ENCODE measurements at places on chromosomes 2 and 18.

DNA sequence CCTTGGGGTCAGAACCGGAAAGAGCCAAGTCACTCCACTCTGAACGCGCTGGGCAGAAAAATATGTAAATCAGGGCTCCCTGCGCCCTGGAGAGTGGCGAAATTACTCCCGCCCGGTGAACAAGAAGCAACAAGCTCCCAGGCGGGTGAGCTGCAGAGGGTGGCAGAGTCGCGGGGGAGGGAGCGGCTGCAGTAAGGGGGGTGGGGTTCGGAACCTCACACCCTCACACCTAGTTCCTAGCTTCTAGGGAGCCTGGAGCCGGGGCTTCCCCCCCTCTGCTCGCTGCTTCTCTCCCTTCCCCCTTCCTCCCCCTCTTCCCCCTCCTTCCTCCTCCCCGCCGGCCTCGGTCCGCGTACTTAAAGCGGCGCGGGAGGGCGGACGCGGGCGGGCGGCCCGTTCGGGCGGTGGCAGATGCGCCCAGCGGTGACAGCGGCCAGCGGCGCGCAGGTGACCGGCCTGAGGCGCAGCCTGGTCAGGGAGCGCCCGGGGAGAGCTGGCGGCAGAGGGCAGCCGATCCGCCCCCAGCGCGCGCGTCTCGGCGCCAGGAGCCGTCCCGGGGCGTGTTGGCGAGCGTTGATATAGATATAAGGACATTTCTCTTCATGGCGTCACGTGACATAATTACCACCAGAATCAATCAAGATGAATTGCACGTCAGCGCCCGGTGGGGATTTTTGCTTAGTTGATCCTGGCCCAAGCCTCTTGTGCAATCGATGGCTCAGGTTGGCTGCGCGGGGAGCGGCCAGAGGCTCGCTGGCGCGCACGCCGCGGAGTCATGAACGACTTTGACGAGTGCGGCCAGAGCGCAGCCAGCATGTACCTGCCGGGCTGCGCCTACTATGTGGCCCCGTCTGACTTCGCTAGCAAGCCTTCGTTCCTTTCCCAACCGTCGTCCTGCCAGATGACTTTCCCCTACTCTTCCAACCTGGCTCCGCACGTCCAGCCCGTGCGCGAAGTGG, at the start of gene HOXD11:
Gene HOXD11 (plus strand): TSS at position 700 of the 959 bp plus-strand sequence. CDS start 76 bp downstream, at position 776.
- DNase-seq, result peak; percentile 90

DNA sequence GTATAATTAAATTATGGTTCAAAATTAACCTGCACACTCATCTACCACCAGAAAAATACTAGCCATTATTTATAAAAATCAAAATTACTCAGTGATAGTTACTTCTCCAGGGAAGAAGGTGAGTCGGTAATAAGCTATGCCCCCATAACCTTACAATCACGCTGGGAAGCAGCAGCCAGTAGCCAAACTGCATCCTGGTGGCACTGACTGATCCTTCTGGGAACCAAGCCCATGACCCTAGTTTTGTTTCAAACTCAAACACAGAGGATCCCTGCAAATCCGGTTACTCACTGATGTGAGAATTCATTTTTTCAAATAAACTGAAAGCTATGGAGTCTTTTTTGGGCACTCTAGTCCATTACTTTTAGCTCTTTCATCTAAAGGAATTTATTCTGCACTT, 88.2 kb upstream of the VWC2L start:
- DNase-seq, result no peak

- DNase-seq, result no peak
Observed at GRCh38 chr2:208112969-208113368, 11.4 kb downstream of the CRYGD start.

DNA sequence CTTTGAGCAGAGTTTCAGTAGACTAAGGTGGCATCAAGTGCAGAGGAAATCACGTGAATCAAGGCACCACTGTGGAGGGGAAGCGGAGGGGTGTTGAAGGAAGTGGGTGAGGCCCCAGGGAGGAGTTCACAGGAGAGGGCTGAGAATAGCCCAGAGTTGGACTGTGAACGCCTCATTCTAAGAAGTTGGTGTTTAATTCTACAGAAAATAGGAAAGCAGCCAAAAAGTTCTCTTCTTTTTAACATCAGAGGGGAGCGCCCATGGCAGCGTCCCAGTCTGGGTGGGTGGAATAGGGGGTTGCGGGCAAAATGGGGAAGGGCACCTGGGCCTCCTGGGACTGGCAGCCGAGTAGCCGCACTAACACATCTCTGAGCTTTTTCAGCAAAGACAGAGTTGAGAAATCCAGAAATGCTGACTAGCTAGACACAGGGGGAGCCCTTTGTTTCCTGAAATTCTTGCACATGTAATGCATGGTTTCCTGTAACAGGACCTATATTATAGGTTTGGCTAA, 97.0 kb downstream of the NEB start:
- peak; percentile 11 for DNase-seq

- no peak for DNase-seq
Observed at GRCh38 chr2:166365803-166366420, 9.8 kb downstream of the SCN9A start.

- DNase-seq, result no peak
Observed at GRCh38 chr2:17542471-17542870, 2.0 kb downstream of the VSNL1 start.

DNA sequence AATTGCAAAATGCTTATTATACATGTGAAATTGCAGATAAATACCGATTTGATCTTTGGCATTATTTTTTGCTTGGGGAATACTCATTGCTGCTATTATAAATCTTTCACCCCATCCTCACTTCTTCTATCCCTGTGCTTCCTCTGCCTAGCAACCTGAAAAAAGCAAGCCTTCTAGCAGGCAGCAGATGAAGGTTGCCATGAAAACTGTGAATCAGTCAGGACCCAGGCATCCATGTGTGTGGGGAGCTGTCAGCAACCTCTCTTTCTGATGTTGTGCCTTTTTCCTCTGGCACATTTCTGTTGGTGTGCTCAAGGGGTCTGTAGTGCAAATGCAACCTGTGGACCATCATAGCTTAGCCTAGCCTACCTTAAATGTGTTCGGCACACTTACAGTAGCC, 364.2 kb downstream of the LRRTM1 start:
- no peak for DNase-seq

- DNase-seq, result no peak
Observed at GRCh38 chr2:2751715-2752315, 420.7 kb upstream of the MYT1L start.

DNA sequence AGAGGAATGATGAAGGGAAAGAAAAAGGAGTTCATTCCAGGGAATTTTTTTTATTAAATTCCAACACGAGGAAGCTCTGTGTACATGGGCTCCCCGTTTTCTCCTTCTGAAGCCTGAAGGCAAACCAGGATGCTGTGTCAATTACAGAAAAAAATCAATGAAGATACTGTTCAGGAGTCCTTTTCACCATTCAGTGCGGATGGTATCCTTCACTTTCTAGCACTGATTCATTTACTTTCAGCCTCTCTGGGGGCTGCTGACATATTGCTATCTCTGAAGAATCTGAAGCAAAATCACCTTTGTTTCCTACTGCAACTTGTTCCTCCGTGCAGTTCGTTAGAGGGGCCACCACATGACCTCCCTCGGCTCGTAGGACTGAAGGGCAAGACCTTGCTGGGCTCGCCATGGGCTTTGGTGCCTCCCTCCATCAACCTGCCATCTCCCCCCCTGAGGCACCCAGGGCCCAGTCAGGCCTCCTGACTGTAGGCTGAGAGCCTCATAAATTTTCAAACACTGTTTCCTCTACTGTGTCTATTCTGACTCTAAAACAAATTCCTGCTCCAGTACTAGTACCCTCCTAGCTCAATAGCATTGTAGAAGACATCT, 25.5 kb upstream of the ST8SIA3 start:
- no peak for DNase-seq

DNA sequence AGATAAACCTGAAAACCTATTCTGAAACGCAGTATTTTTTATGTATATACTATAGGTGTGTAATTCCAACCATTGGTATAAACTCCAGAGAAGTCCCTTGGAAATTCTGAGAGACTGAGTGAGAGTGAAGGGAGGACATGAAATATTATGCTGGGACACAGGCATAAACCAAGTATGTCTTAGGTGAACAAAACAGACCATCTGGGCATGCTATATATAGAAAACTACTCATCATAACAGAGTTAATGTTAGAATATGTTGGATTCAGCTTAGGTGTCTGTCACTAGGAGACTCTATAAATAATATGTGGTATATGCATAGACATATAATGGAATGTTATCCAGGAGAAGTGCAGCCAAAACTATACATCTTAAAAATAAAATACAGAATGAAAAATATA, 282.6 kb downstream of the LRP1B start:
- DNase-seq, result no peak

DNA sequence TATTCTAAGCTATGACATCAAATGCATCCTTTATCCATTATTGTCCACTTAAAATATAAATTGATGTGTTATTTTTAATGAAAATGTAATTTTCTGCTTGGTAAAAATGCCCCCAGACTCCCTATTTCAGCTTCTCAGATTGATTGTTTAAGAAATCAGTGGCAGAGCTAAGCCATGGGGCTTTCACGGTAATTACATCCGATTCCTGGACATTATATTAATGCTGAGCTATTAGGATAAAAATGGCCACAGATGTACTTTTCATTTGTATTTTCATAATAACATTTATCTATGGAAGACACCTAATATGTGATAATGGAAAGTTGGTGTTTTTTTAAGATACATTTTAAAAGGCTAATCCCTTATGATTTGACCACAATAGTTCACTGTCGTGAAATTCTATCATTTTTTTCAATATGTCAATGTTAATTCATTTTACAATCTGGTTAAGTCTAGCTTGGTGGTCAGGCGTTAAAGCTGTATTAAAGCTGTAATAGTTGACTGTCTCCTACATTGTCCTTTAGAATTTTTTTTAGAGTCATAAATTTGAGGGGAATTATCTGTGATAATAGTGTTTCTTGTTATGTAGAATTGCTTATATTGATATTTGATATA, 229.0 kb upstream of the UBE2E3 start:
- DNase-seq, result no peak

GRCh38 chr2:6113786-6114185, 421.6 kb downstream of the SOX11 start:
- no peak for DNase-seq

GRCh38 chr2:206375956-206376355, 67.4 kb upstream of the ADAM23 start:
- no peak for DNase-seq

DNA sequence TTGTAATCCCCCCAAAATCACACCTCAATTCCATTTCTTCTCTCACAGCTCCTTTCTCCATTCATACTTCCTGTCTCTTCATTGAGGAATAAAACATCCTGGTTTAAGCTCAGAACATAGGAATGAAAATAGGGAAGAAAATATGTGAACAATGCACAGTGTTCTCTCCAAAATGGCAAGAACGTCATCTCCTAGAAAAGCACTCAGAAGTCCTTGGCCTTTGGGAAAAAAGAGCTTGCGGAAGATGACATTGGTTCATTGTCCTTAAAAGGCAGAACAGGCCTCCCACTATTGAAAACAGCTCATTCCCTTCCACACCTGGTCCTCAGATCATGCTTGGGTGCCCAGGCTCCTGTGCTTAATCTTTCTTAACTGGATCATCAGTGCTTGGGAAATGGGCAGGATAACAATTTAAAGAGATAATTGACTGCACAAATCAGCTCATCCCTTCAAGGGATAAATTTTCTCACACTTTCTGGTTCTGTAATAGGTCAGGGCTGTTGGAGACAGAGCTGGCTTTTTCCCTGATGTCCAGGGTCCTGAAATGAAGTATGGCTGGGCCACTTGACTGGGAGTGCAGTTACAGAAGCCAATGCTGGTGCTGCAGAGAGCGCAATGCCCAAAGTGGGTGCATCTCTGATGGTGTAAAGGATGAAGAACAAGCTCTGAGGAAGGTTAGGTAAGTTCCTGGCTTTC, 69.2 kb downstream of the MARCHF4 start:
- DNase-seq, result no peak

DNA sequence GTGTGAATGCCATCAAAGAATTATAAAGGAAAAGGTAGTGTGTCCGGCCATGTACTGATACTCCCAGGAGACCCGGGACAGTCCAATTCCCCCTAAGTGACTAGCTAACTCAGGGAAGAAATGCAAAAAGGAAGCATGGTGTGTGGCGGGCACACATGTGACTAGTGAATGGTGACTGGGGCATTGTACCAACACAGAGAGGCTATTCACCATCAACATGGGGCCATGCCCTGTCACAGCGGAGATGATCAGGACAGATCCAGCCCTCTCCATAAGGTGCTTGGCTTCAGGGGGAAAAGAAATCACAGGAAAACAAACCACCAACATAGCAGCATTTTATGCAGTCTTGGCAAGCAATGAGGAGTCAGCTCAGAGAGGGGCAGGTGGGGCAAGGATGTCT, 34.3 kb downstream of the FAM168B start:
- no peak for DNase-seq

GRCh38 chr2:181742361-181742760, 62.0 kb upstream of the NEUROD1 start:
- no peak for DNase-seq

DNA sequence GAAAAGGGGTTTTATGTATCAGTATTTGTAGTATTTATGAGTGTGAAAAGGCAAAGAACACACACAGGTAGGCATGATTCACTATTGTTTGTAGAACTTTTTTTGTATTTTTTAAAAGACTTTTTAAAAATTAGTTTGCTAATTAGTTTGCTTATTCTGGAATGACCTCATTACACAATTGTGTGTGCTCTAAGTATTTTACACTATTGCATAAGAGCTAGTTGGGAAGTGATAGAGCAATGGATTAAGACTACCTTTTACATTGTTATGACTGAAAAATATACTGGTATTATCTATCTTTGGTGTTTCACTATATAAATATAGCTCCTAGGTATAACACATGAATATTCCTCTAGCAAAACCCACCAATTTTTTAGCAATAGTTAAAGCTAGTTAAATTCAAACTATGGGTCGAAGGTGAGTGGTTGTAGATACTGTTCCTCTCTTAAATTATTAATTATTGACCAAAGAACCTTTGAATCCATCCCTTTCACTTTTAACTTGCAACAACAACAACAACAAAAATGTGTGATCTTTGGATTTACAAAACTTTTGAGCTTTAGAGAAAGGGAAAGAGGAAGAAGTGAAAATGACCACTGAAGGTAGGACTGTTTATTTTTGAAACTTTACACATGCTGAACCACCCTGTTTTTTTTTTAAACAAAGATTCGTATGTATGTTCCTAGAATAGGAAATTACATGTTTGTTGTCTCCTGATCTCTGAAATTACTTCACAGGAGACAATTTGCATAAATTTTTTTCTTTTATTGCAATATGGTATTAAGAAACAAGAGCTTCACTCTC, 18.7 kb downstream of the ITPRID2 start:
- DNase-seq, result no peak

DNA sequence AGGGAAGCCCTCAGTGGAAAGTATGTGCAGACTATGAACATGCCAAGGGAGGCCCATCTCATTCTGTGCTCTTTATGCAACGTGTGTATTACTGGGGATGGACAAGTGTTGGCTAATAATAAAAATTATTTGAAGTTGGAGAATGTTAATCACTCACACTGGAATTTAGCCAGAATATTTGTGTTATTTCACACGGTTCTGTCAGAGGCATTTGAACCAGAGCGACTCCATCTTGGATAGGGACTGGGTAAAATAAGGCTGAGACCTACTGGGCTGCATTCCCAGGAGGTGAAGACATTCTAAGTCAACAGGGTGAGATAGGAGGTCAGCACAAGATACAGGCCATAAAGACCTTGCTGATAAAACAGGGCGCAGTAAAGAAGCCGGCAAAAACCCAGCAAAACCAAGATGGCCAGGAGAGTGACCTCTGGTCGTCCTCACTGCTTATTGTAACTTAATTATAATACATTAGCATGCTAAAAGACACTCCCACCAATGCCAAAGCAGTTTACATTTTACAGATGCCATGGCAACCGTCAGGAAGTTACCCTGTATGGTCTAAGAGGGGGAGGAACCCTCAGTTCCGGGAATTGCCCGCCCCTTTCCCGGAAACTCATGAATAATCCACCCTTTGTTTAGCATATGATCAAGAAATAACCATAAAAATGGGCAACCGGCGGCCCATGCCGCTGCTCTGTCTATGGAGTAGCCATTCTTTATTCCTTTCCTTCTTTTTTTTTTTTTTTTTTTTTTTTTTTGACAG, 2.6 kb upstream of the FZD5 start:
- no peak for DNase-seq

All from right kidney (tissue), 9 donors.